ENCODE measurements at places on chromosomes 5 and 9.

DNA sequence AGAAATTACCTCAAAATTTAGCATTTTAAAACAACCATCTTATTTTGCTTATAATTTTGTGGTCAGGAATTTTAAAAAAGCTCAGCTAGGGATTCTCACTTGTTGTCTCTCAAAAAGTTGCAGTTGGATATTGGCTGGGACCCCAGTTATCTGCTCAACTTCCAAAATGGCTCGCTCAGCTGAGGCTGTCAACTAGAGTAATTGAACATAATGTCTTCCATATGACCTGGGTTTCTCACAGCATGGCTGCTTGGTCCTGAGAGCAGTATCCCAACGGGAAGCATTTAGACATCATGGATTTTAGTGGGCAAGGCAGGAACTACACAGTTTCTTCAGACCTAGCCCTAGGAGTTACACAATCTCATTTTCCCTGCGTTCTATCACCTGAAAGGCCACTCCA lies 63.6 kb upstream of the SPEF2 start:
- no peak for DNase-seq

GRCh38 chr5:141420855-141421488 lies at the start of gene PCDHGA11:
PCDHGA11 (plus strand) TSS chr5:141421051; CDS start chr5:141421228, 177 bp downstream.
- DNase-seq = no peak

DNA sequence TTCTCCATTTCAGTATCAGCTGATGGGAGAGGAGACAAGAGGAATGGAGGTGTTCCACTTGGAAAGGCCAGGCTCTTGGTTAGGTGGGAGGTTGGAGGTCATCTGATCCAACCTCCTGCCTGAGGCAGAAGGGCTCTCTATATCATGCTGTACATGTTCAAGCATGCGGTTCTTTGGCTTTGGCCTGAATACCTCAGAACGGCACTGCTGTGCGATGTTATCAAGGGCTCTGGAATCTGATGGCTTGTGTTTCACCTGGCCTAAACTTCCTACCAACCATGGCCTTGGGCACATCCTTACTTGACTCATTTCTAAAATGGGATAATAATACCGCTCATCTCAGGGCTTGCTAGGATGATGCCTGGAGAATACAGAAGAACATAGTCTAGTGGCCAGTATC lies 90.1 kb upstream of the FAM169A start:
- DNase-seq = no peak

DNA sequence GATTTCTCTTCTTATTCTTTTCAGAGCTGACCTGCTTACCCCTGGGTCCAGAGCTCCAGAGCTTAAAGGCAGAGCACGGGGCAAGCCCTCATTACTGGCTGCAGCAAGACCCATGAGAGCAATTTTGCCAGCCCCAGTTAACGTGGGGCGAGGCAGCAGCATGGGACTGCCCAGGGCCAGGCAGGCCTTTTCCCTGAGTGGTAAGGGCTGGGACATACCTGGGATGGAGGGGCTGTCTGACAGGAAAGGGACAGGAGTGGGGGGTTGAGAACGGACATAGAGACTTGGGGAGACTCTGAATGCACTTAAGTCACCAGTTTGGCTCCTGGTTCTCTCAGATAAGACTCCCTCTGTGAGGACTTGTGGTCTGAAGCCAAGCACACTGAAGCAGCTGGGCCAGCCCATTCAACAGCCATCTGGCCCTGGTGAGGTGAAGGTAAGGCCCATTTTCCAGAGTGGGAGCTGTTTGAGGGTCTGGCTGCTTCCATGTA lies 26.2 kb downstream of the HMGXB3 start:
- no peak for DNase-seq

- no peak for DNase-seq
Observed at GRCh38 chr5:78763659-78764189, 115.2 kb upstream of the LHFPL2 start.

DNA sequence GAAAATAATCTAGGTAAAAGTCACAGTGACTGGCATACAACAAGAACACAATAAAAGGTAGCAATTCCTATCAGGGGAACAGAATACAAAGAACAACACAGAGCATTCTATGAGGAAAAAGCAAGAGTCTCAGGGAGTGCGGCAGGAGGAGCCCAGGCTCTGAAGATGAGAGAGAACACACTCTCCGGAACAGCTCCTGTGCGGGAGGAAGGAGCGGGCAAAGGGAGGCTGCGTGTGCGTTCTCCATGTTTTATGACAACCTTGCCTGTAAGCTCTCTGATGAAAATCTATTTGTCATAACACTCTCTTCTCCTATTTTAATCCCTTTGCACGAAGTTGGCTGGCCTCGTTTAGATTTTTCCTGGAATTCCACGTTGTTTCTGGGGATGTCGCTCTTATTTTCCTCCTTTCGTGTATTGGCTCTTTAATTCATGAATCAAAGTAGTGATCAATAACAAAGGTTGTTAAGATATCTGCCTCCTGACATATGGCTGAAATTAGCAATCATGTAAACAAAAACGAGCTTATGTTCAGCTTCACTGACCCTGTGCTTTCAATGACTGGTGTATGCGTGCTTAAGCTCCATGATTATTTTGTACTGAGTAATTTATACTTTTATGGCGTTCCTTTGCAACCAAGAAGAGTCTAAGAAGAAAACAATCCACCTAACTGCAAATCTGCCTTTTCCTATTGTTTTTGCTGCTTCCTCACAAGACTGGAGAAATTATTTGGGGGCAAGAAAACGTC lies 109.5 kb downstream of the MYO10 start:
- no peak for DNase-seq

Data from stimulated activated CD4-positive, alpha-beta T cell treated with anti-CD3 and anti-CD28 coated beads, TNF-alpha, amount 100 ng/mL, for 1 hour (primary cell).